ENCODE measurements at places on chromosomes 5 and 9.

- no peak for DNase-seq
Measured at GRCh38 chr9:126219648-126220063, 107.0 kb upstream of the MVB12B start.

DNA sequence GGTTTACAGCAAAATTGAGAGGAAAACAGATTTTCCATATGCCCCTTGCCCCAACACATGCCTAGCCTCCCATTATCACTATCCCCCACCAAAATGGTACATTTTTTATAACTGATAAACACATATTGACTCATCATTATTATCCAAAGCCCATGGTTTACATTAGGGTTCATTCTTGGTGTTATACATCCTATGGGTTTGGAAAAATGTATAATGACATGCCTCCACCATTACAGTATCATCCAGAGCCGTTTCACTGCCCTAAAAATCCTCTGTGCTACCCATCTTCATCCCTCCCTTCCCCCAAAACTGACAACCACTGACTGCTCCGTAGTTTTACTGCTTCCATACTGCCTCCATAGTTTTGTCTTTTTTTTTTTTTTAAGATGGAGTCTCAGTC is 111.1 kb downstream of the ACTL7B start:
- no peak for DNase-seq

DNA sequence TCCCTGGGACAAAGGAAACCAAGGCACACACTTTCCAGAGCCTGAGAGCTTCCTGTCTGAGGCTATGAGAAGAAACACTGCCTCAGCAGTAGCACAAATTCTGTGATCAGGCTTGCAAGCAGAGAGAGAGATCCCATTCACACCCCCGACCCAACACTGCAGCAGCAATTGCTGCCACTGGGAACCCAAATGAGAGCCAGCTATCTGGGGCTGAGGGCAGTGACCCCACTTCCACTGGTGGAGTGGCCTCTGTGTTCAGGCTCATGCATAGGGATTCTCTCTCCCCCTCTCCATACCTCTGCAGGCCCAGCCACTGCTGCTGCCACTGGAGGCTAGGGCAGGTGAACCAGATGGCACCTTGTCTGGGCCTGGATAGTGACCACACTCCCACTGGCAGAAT is 95.2 kb downstream of the TMEM232 start:
- DNase-seq = no peak

GRCh38 chr5:74372502-74373064 is 267.9 kb downstream of the ENC1 start:
- DNase-seq = no peak

GRCh38 chr5:181189962-181190710 is 14.9 kb downstream of the TRIM7 start:
- DNase-seq = no peak

DNA sequence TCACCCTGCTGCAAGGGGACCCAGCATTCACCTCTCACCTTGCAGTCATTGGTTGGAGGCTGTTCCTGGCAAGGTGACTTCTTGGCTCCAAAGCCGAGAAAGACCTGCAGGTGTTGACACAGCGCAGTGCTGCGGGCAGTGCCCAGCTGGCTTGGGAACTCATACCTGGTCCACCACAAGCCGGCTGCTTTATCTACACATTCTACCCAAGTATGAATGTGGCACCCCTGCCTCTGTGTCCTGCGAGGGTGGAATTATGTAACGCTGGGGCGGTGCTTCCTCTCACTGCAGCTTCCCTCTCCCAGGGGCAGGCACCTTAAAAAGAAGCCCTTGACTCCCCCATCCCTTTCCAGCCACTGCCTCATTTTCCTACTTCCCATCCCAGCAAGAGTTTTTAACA is 2.5 kb upstream of the ZMYND19 start:
- no peak for DNase-seq

DNA sequence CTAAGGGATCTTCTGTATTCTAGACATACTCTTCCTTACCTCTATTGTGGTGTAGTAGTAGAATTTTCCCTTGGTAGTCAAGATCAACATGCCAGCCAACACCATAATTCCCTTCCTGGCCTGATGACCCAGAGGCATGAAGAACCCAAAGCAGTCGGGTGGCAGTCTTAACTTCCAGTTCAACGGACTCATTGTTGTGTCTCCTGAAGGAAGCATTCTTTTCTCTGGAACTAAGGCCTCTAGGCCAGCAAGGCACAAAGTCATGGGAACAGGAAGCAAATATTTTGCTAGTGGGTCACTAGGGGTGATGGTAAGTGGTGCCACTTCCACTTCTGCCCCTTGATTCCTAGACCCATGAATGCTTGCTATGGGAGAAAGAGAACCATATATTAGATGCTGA is 55.2 kb upstream of the DAPK1 start:
- no peak for DNase-seq

DNA sequence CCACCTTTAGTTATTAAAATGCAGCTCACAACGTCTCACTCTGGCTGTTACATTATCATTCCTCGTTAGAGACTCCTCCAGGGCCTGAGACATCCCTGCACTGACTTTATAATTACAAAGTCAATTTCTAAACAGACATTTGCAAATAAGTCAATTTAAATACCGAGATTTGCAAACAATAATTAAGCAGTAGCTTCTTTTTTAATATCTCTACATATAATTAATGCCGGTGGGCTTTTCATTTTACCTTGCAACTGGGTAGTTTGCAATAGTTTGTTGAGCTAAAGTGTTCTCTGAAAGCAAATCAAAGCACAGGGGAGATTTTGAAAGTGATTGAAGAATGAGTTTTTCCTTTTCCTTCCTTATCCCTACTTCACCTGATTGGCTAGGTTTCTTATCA is 154.4 kb downstream of the TLR4 start:
- DNase-seq = no peak

All from NCI-H1436 (cell line).